ENCODE measurements at places on chromosomes 12 and 14.

- no peak for DNase-seq
Observed at GRCh38 chr14:101049942-101050341, 146.4 kb upstream of the RTL1 start.

GRCh38 chr14:50906326-50907065 lies 34.6 kb downstream of the ABHD12B start:
- no peak for DNase-seq

GRCh38 chr14:38139926-38140325 lies 67.8 kb upstream of the SSTR1 start:
- DNase-seq: no peak

GRCh38 chr12:63795032-63795687 lies 15.5 kb downstream of the RXYLT1 start:
- DNase-seq: no peak

GRCh38 chr12:14394317-14395073 lies 29.0 kb downstream of the ATF7IP start:
- DNase-seq: peak; percentile 49

GRCh38 chr14:101619484-101619883 lies 58.2 kb downstream of the DIO3 start:
- no peak for DNase-seq

- no peak for DNase-seq
Observed at GRCh38 chr14:100539766-100540140, 47.5 kb downstream of the BEGAIN start.

DNA sequence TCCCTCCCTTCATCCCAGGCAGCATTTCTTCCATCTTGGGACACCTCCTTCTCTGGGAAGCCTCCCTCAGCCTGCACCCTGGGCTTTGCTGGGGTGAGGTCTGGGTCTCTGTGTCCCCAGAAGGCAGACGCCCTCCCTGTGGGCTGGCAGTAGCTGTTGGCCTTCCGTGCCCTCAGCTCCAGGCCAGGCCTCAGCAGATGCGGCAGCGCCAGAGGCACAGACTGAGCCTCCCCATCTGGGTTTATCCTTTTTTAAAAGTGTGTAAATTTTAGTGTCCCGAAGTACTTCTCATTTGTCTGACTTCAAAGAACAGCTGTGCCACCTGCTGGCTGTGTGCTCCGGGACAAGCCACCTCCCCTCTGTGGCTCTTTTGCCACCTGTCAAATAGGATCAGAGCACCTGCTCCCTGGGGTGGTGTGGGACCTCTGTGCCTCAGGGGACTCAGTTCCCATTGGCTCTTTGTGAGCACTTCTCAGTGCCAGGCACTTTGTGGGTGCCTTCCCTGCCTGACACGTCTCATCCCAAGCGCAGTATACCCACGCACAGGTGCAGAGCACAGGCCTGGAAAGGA lies 11.1 kb downstream of the EXOC3L4 start:
- DNase-seq: no peak

GRCh38 chr14:64438181-64438841 lies 27.0 kb upstream of the AKAP5 start:
- DNase-seq: no peak

- DNase-seq: no peak
Observed at GRCh38 chr12:41438854-41439541, 250.9 kb downstream of the PDZRN4 start.

- no peak for DNase-seq
Observed at GRCh38 chr14:97777622-97778355, 980.6 kb downstream of the VRK1 start.

- DNase-seq: no peak
Observed at GRCh38 chr12:69168363-69168762, 71.0 kb upstream of the CPSF6 start.

DNA sequence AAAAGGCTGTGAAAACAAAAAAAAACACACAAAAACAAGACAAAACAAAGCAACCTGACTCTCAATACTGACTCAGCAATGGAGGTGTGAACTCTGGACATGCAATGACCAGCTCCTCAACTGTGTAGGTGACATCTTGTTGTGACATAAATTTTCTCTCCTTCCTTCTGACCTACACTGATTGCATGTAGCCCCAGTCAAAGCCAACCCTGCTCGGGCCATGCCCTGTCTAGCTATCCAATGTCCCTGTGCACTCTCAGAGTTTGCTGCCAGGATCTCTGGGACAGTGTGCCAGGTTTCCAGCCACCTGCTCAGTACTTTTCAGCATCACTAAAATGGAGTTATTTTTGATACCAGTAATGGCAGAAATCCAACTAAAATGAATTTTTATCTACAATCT lies 18.9 kb upstream of the CRACR2A start:
- no peak for DNase-seq

- no peak for DNase-seq
Observed at GRCh38 chr14:38723959-38724358, 379.1 kb downstream of the SEC23A start.

DNA sequence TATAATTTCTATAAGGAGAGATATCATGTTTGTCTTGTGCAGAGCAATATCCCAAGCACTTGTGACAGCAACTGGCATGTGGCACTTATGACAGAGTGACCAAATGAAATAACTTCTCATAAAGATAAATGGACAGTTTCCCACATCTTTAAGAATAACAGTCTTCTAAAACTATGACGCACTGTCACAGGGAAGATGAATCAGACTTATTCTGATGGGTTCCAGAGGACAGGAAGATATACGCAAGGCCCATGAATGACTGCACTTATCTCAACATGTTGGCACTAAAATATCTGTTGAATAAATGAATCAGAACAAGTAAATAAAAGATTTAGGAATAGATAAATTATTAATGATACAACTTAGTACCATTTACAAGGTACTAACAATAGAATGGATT lies 465.8 kb upstream of the SYT1 start:
- DNase-seq: no peak

DNA sequence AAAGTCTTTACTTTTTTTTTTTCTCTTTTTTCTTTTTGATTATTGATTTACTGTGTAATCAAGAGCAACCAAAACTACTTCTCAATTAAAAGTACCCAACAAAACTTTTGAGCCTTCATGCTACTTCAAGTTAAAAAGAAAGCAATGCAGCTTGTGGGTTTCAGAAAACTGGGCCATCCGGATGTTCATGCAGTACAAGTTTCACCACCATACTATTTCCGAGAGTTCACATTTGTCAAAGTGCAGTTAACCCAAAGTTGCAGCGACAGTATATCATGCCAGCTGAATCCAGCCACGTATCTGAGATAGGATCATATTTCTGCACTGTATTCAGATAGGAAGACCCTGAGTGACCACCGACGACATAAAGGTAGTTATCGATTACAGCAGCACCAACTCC lies 33.0 kb downstream of the KLHL28 start:
- DNase-seq: no peak

GRCh38 chr14:22811722-22812121 lies 3.5 kb downstream of the SLC7A7 start:
- no peak for DNase-seq

DNA sequence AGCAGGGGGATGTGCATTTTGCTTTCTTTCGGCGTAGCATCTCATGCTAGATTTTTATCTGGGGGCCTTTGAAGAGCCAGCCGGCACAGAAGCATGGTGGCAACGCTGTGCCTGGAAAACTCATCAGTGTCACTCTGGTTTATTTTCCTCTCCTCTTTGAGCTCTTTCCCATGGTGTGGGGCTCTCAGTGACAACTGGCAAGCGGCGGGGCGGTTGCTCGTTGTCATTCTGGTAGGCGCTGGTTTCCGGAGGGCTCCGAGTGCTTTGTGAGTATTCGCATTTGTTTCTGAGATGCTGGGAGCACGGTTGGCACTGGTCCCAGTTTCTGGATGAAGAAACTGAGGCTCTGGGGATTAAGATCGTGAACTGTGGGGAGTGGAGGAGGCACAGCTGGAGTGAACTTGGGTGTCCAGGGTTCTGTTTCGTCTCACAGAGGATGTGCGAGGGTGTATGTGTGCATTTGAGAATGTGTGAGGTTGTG lies 23.3 kb downstream of the TPCN1 start:
- DNase-seq: no peak

DNA sequence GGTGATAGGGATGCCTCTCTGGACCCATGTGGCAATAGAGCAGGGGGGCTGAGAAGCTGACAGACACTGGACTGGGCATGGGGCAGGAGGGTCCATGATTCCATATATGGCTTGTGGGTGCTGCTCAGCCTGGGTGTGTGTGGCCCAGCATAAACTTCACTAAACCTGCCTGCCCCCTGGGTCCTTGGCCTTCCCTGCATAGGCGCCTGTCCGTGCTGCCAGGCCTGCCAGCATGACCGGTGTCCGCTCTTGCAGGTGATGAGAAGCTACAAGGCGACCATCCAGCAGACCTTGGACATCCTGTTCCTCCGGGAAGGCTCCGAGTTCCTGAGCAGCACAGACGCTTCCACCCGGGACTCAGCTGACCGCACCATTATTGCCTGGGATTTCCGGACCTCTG lies 61.6 kb downstream of the BEGAIN start:
- no peak for DNase-seq

GRCh38 chr14:90760078-90760444 lies 56.2 kb downstream of the TTC7B start:
- DNase-seq: no peak

GRCh38 chr12:124754949-124755800 lies 108.5 kb downstream of the SCARB1 start:
- no peak for DNase-seq

DNA sequence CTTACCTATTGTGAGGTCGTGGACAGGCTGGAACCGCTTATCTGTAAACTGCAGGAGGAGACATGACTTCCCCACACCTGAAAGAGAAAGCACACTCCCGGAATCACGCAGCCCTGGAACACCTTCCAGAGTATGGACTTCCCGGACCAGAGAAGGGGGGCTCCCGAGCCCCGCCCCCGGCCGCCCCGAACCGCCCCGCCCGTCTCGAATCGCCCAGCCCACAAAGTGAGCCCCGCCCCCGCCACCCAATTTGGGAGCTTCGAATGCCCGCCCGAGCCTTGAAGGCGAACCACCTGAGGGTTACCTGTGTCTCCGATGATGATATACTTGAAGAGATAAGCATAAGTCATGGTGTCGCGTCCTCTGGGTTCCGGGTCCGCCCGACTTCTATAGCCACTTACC lies 235 bp downstream of the RAB2B start:
- no peak for DNase-seq

- no peak for DNase-seq
Observed at GRCh38 chr14:92480856-92481255, 32.7 kb upstream of the RIN3 start.
